ENCODE measurements at places on chromosomes 13 and 19.

- peak; percentile 69 for DNase-seq
Measured at GRCh38 chr13:113098162-113098732, 7.3 kb upstream of the F7 start.

DNA sequence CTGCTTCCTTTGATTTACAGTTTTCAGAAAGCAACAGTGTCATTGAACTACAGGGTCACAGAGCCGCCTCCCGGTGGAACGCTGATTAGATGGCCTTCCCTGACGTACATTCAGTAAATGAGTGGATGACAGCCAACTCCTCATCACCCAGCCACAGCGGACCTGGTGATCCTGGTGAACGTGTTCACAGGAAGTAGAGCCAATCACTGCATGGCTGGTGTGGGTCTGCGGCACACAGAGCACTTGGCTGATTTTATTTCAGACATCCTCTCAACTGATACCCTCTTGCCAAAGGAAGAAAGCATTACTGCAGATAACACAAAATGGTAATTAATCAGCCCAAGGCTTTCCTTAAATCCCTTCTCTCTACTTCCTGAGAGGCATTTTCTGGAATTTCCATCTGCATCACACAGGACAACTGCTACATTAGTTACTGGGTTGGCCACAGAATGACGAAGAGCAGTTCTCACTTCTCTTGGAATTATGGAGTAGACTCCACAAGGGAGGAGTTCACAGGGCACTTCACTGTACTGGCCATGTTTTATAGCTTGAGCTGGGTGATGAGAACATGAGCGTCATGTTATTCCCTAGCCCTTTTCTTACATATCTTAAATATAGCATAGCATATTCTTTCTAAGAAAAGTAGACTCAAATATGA is 84.0 kb upstream of the SLC7A1 start:
- DNase-seq, result no peak

DNA sequence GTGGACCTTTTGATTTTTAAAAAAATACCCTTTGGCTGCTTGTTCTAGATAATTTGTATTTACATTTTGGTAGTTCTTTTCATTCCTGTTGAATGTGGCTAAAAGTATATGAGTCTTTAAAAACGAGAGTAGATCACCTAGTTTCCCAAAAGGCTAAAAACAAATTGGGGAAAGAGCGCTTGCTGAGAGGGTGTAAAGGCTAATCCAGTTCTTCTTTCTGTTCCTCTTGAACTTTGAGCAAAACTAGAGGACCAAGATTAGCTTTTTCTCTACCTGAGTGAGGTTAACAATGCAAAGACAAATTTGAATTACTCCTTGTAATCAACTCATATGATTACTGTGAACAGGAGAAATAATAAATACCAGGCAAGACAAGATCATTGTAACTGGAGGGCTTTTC is 2513.2 kb downstream of the PCDH9 start:
- DNase-seq, result no peak

- DNase-seq, result no peak
Measured at GRCh38 chr19:17285415-17286135, 3.9 kb downstream of the ANKLE1 start.

DNA sequence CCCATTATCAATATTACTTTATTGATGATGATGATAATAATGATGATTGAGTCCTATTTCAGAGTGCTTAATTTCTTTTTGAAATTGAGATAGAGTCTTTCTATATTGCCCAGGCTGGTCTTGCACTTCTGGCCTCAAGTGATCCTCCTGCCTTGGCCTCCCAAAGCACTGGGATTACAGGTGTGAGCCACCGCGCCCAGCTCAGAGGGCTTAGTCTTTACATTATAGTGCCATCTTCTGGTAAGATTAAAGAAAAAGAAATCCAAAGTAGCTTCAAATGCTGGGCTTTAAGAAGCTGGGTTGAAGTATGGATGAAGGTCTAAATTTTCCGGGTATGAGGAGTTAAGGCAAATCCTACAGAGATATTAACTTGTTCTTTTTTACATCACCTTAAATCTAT is 3.4 kb upstream of the ZNF333 start:
- DNase-seq, result no peak

- DNase-seq, result peak; percentile 89
Measured at GRCh38 chr19:48319647-48320541, 5.5 kb upstream of the EMP3 start.

DNA sequence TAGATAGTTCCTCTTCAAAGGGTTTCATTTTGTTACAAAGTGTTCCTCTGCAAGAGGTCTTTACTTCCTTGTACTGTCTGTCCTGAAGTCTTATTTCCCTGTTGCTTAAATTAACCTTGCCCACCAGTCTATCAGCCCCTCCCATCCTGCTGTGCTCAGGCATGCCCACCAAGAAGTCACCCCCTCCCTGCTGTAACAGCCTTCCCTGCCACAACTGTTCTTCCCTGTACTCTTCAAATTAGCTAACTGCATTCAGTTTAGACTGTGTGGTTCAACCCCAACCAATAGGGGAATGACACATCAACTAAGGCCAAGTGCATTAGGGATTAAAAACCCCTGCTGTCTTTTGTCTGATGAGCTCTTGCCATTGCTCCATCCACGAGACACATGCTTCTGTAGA is 34.4 kb upstream of the ZNF562 start:
- DNase-seq, result no peak

DNA sequence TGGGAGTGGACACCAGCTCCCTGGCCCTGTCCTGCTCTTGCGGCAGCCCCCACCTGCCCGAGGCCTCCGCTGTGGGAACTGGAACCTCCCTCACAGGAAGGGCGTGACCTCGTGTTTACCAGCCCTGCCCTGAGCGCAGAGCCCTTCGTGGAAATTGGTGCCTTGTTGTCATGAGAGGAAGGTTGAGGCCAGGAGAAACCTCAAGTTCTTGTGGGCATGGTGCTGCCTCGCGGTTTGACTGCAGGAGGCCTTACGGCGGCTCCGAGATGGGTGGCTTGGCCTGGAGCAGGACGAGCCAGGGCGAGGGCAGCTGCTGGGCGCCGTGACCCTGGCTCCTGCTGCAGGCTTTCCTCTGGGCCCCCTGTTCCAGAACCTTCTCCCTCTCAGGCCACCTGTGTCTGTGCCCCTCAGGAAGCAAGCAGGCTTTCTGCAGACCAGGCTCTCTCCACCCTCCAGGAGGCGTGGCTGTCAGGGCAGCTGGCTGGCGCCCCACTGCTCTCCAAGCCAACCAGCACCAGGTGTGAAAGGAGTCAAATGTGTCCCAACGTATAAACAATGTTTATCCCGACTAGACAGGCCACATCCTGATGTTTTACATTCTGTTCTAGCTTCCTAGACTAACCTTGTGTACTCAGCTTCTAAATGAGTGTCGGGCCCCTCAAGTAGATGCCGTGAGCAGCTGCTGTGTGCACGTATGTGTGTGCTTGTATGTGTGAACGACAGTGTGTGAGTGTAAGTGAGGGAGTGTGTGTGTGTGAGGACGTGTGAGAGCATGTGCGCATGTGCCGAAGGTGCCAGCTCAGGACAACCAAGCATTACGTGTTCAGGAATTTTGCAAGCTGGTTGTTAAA is 10.4 kb upstream of the RASA3 start:
- peak; percentile 33 for DNase-seq

DNA sequence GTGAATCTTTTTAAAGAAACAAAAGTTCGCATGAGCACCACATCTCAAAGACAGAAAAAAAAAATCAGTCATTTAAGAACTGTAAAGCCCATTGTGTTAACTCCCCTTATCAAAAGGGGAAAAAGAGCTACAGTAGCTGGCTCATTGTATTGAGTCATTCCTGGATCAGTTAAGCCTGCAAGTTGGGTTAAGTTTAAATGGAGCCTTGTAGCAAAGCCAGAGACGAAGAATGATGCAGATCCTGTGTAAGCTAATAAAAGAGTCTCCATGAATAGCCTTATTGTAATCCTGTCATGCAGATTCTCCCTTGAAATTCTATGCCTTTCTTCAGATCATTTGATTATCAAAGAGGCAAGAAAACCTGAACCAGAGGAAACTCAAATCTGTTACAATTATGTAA is 83.8 kb downstream of the CRYL1 start:
- no peak for DNase-seq

GRCh38 chr13:41398494-41399170 is 58.7 kb upstream of the RGCC start:
- DNase-seq, result peak; percentile 23

- DNase-seq, result peak; percentile 35
Measured at GRCh38 chr19:18671303-18672043, 12.0 kb upstream of the CRTC1 start.

DNA sequence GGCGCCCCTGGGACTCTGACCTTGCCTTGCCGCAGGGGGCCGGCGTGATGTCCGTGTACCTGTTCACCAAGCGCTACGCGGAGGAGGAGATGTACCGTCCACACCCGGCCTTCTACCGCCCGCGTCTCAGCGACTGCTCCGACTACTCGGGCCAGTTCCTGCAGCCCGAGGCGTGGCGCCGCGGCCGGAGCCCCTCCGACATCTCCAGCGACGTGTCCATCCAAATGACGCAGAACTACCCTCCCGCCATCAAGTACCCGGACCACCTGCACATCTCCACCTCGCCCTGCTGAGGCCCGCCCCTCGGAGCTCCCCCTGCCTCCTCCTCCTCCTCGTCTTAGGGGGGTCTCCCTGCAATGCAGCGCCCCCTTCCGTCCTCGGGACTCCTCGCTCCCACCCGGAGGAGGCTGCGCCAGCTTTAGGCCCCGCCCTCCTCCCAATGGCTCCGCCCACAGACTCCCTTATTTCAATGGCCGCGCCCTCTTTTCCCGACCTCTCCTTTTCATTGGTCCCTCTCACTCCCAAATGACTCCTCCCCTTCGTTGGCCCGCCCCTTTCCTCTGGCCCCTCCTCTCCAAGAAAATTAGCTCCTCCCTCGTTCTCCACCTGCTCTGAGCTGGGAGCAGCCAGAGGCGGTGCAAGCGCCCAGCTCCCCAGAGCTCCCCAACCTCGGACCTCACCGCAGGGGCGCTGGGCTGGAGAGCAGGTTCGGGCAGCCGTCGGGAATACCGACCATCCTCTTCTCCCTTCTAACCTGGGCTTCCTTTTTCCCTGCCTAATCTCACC is 20.5 kb upstream of the CACNG8 start:
- peak; percentile 69 for DNase-seq

- no peak for DNase-seq
Measured at GRCh38 chr13:20340759-20341171, 108.6 kb upstream of the GJB6 start.

GRCh38 chr19:18507021-18507726 is 14.7 kb downstream of the ELL start:
- DNase-seq, result no peak

DNA sequence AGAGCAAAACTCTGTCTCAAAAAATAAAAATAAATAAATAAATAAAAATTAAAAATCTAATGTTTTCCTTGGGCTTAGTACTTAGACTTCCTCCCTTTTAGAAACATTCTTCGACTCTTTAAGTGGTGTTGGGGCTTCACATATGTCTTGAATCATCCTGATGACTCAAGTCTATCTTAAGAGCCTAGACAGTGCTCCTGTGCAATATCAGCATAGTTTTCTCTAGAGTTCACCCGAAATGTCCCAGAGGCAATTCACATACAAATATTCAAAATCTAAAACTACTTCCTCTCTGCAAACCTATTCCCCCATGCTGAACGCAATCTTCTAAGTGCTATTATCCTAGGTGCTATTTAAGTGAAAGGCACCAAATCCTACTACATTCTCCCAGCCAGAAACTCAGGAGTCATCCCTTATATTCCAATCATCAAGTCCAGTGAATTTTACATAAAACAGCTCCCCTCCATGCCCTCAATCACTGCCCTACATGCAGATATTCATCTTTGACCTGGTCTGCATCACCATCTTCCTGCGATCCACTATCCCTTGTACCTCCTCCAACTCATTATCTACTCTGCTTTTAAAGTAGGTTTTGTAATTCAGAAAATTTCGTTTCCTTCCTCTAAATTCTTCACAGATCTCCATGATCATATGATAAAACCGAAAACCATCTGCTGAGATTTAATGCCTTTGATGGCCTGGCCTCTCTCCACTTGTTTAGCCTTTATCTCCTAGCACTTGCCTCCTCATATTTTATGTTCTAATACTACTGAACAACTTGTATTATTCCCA is 102.7 kb downstream of the ELF1 start:
- DNase-seq, result no peak

GRCh38 chr13:111904166-111904565 is 162.8 kb upstream of the SOX1 start:
- DNase-seq, result no peak

GRCh38 chr19:18310118-18310909 is 12.6 kb downstream of the LSM4 start:
- no peak for DNase-seq

DNA sequence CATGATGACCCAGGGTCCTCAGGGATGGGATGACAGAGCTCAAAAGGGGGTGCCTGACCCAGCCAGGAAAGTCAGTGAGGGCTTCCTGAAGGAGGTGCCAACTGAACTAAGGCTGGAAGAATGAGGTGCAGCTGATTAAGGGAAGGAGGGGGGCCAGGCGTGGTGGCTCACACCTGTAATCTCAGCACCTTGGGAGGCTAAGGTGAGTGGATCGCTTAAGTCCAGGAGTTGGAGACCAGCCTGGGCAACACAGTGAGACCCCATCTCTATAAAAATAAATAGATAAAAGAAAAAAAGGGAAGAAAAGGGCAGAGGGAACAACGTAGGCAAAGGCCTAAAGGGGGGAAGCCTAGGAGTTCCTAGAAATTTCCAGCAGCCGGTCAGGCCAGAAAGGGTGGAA is 9.1 kb upstream of the LYPD3 start:
- DNase-seq, result no peak

DNA sequence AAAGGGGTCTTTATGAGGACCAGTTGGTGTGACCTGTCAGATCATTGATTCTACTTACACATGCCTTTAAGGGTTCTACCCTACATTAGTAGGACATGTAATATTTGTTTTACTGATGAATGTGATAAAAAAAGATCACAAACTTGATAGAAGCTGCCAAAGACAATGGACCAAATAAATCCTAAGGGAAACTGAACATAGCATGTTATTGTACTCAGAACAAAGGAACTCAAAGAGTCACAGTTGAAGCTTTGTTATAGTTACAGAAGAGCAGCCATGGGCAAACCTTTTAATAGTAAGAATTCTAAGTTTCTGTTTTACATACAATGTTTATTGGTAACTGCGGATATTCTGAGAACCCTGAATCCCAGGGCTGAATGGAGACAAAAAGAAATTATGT is 780.1 kb downstream of the SLITRK6 start:
- no peak for DNase-seq

- DNase-seq, result no peak
Measured at GRCh38 chr19:49247676-49248075, 77.3 kb downstream of the SLC6A16 start.

- no peak for DNase-seq
Measured at GRCh38 chr13:59950266-59950665, 213.5 kb downstream of the DIAPH3 start.

DNA sequence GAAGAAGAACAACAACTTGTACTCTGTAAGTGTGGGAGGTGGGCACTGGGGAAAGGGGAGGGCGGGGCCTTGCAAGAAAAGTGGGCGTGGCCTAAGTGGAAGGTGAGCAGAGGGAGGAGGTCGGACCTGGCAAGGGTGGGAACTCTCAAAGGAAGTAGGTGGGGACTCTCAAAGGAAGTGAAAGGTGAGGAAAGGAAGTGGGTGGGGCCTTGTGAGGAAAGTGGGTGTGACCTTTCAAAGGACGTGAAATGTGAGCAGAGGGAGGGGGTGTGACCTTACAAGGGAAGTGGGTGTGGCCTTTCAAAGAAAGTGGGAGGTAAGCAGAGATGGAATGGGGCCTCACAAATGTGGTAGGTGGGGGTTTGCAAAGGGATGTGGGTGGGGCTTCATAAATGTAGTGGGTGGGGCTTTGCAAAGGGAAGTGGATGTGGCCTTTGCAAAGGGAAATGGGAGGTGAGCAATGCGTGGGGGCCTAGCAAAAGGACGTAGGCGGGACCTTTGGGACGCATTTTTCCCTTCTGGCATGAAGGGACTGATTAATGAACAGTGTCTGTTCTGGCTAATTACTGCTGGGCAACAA is 25.9 kb downstream of the ACSBG2 start:
- no peak for DNase-seq
